SK-MEL-5 (cell line): ENCODE measurements at places on chromosomes 16 and 17. TPM values are rescaled to one million over a fixed set of nuclear protein-coding genes. Genes with fewer than 3 reads are reported as not detected.

GRCh38 chr17:63940584-63940983 lies 8.5 kb upstream of the CD79B start:
- no peak for DNase-seq

- no peak for DNase-seq
Measured at GRCh38 chr17:79010304-79010646, 711 bp upstream of the CANT1 start.

- peak; percentile 31 for DNase-seq
Measured at GRCh38 chr17:39591958-39592954, 15.5 kb downstream of the NEUROD2 start.

DNA sequence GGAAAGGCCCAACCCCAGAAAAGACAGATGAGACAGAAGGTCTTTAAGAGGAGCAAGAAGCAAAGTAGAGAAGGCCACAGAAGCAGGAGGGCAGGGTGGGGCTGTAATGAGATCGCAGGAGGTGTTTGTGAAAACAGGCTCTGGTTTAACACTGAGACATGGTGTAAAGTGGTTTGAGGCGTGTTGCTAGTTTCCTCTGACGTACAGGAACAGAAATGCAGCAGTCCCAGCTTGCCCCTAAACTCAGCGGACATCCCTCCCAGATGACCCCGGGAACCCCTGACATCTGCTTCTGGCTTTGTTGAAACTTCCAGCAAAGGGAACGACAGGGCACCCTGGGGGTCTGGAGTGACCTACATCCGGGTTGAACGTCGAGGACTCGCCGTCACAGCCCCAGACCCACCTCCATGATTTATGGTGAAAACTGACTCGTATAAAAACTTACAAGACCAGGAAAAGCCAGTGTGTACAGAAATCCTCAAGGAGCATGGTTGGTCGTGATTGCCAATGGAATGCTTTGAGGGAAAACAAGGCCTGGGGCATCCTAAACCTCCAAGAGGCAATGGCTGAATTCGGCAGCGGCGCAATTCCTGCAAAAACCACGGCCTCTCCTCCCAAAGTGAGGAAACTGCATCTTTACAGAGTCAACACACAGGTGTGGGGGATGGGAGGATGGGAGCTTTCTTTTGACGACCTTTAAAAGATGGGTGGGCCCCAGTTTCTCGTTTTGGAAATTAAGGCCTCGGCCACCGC lies 25.8 kb downstream of the LITAF start:
- DNase-seq = no peak

GRCh38 chr17:75263055-75263454 lies 1.4 kb downstream of the MRPS7 start:
- DNase-seq = no peak

DNA sequence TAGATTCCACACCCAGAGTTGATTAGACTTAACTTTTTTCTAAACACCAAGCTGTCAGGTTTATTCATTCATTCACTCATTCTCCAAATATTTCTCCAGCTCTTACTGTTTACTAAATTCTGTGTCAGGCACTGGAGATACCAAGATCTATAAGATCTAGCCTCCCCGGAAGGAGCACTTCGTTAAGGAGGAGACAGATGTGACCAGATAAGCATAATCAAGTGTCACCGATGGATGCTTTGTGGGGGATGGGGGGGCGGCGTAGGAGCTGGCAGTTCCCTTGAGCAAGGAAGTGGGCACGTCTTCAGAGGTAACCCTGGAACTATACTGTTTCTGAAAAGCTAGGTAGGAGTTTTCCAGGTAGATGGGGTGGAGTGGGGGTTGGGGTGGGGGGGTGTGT lies 3.8 kb upstream of the RPL26 start:
- DNase-seq = no peak

- peak; percentile 31 for DNase-seq
Measured at GRCh38 chr17:4708436-4708835, 2.0 kb upstream of the ARRB2 start.

DNA sequence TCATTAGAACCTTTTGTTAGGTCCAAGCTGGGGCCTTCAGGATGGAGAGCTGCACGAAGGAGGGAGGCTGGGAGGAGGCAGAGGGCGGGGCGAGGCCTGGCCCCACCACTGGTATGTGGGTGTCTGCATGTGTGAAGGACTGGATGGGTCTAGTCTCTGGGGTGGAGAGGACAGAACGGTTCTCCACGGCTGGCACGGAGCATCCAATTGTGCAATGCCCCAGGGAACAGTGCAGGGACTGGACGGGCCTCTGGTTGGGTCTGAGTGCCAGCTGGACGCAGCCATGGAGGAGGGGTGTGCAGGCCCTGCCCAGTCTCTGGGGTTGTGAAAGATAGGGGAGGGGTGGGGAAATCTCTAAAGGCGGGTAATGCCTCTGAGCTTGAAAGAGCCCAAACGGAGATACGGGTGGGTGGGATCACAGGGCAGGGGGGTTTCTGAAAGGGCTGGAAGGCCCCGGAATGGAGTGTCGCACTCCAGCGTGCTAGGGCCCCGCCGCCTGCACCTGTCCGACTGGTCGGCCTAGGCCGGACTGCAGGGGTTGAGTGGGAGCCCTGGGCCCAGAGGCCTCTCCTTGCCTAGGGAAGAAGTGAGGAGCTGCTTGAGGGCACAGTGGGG lies 1.6 kb downstream of the PPL start:
- DNase-seq = no peak

GRCh38 chr16:55832425-55832772 lies 497 bp downstream of the CES1 start:
- DNase-seq = no peak

DNA sequence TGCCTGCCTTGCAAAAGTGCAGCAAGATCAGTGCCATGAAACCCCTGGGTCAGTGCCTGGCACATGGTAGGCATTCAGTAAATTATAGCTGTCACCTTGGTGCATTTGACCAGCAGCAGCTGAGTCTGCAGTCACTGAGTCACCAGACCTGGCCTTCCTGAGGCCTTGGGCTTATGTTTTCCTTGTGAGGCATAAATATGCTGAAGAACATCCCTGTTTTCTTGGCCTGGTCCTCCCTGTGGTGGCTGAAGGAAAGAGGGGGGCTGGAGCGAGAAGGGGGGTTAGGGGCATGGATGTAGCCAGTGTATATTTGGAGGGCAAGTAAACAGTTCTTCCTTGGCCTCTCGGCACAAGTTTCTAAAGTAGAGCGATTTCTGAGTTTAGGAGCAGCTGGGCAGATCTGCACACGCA lies 26.5 kb downstream of the EPN2 start:
- DNase-seq = no peak

DNA sequence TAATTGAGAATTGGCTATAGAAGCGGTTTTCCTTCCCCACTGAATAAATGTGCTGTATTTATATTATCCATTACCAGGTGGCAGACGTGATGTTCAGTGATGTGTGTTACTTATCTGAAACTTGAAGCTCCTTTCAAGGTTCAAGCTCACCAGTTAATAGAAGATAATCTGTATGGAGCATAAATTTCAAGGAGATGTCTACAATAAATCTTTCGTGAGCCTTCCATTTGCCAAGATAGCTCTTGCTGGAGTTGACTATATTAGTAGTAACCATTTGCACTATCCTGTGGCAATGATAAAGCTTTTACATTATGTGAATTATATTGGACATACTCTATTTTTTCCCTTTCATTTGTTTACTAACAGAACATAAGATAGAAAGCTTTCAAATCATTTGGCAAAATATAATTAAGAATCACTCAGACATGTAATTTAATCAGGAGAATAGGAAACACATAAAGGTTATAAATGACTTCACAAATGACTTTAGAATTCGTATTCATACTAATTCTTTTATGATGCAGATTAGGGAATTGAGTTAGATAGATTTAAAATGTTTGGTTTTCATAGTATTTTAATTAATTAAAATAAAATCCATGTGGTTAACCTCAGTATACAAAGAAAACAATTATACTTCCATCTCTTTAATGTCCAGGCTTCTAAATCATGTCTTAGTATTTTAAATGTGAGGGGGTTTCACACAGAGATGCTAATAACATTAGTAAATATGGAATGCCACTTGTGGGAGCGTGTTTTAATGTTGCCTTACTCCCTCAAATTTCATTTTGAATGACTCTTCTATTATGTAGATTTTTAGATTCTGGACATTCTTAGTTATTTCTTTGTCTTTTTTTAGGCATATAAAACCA lies 664.4 kb upstream of the CDH8 start:
- no peak for DNase-seq

DNA sequence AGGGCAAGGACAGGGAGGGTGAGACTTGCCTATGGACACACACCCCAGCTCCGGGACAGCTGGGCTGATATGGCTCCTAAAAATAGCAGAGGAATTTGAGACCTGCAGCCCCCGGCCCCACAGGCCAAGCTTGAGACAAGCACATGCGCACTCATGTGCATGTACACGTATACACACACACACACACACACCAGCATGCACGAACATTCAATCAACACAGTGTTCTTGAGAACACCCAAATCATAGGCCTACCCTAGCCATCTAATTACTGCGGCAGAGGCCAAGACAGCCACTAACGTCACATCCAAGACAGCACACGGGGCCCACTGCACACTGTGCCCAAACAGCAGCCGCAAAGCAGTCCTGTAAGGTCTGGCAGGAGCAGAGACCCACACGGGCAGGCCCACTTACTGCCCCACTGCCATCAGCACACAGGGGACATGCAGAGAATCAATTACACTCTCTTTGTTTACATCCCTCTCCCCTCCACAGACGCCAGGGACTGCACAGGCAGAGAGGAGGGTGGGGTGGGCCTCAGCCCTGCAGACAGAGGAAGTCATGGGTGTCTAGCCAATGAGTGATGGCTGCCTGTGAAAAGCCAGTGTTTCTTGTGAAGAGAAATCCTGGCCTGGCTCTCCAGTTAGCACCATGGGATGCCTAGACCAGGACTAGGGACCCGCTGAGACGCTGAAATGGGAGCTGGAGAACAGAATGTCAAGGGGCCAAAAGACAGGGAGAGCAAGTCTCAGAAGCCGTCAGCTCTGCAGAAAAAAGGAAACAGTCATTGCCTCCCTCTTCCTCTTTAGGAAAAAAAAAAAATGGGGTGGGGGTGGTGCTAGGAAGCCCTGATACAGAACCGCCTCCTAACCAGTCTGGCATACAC lies 39.3 kb downstream of the MYO18A start:
- no peak for DNase-seq

Gene KLHL36
- total RNA-seq = 28.9 and 35.5 TPM in 2 replicates

Gene SLC35G6
- not detected in 2 replicates for total RNA-seq

Gene CEP295NL
- 0.74 and 0.80 TPM in 2 replicates for total RNA-seq

Gene THRA
- total RNA-seq = 14.3 and 15.9 TPM in 2 replicates

Gene SYCE1L
- not detected in 2 replicates for total RNA-seq

Gene RBBP6
- total RNA-seq = 14.2 and 15.5 TPM in 2 replicates
